ENCODE measurements at places on chromosomes 1 and 21.

DNA sequence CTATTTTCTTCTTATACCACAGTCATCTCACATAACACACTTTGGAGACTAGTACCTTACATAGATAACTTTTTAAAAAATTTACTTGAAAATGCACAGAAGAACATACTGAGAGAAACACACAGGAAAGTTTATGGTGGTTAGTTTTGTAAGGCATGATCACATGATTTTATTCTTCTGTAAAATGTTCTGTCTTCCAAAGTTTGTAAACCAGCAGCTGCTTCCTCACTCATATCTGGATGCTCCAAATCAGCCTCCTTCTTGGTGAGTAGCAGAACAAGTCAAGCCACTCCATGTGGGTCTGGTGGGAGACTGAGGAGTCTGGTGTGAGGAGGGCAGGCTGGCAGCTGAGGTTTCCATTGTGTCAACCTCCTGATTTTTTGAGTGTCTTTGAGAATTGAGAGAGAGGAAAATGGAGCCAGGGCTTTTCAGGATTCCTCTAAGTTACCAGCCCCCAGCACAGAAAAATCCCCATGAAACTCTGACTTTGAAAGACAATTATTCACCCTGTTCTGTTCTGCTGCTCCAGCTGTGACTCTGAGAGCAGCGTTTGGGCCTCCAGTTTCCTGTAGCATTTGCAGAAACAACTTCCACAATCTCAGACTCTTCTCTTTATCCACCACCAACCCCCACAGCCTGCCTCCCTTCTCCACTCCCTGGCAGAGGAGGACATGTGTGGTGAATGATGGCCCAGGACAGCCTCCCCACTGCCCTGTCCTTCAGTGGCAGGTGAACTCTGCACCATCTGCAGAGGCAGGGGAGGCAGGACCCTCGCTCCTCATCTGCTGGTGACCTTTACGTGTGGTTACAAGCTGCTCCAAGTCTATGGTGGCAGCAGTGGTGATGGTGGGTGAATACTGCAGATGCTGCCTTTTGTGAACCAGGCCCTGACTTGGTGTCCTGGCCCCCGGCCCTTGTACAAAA, 82.3 kb downstream of the FCRL5 start:
- DNase-seq = no peak

GRCh38 chr1:243490748-243491686, 235.2 kb downstream of the SDCCAG8 start:
- no peak for DNase-seq

- no peak for DNase-seq
These were observed 55.2 kb downstream of the PUM1 start for GRCh38 chr1:31010086-31010989.

GRCh38 chr1:48181669-48182367, 40.7 kb upstream of the SLC5A9 start:
- DNase-seq = no peak

GRCh38 chr1:55067022-55067778, 27.9 kb downstream of the PCSK9 start:
- peak; percentile 77 for DNase-seq

DNA sequence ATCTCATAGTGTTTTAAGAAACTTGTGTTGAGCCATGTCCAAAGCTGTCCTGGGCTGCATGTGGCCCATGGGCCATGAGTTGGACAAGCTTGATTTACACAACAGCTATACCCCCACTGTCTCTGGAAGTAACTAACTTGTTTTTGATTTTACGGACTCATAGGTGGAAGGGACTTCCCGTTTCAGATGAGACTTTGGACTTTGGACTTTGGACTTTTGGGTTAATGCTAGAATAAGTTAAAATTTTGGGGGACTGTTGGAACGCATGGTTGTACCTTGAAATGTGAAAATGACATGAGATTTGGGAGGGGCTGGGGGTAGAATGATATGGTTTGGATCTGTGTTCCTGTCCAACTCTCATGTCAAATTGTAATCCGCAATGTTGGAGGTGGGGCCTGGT, 52.6 kb upstream of the ZSWIM5 start:
- DNase-seq = no peak

DNA sequence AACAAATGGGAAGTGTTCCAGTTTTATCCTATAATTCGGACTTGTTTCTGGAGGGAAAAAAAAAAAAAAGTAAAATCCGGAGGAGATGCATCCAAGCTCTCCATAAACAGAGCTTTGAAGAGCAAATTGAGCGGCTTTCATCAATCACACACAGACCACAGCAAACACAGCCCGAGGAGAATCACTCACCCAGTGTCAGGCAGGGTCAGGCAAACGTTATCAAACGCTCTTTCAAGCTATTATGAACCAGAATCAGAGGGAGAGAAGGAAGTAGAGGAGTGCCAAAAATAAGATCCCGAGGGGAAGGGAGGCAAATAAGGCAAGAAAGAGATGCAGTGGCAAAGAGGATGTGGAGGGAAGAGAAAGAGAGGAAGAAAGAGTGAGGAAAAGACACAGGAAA, 188.3 kb upstream of the CAMK1G start:
- no peak for DNase-seq

- peak; percentile 75 for DNase-seq
These were observed 15.4 kb downstream of the EFNA3 start for GRCh38 chr1:155093911-155094621.

DNA sequence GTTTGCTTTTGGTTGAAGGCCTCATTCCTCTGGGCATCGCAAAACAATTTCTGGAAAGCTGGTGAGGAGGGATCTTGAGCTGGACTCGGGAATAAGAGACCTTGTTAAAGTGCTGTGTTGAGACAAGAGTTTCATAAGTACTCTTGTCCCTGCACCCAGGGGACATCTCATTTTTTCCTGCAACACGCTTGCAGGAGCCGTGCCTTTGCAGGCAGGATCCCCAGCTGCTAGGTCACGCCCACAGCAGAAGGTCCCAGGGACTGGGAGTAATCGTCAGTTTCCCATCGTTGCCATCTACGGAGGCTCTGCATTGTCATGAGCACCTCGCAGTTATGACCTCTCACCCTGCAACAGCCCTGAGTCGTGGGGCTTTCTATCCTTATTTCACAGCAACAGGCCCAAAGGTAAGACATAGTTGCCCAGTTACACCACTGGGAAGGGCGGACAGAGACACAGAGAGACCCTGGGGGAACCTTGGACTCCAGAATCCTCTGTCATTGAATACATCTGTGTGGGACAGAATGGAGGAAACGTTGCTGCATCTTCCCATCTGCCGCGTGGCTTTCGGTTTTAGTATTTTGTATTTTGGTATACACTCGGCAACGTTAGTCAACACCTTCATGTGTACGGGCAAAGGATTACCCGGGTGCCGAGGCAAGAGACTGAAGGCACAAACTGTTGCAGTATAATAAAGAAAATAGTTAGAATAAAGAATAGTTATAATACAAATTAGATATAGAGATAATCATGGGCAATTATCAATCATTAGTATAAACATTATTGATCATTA, 60.4 kb upstream of the DMRTB1 start:
- no peak for DNase-seq
